NCI-H1694 (cell line): ENCODE measurements at places on chromosomes 11 and 22.

DNA sequence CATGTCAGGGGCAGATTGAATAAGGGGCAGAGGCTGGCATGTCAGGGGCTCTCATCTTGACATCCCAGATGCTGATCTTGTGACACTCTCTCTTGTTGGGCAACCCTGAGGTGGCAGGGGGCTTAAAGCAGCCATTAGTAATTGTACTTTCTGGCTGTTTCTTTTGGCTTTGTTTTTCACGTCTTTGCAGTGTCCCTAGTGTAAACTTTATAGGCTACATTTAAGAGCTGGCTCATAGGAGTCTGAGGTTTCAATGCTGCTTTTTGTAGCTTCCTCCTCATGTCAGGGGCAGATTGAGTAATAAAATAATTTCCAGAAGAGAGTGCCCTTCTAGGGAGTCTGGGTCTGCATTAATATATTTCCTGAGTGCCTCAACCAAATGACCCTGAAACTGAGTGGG lies 86.1 kb downstream of the RAB38 start:
- DNase-seq, result no peak

- DNase-seq, result no peak
Observed at GRCh38 chr22:48391820-48392219, 1435.9 kb downstream of the BRD1 start.

- DNase-seq, result no peak
Observed at GRCh38 chr22:44412136-44412731, 85.8 kb downstream of the RTL6 start.

GRCh38 chr11:70481625-70482528 lies 83.5 kb downstream of the CTTN start:
- DNase-seq, result no peak

GRCh38 chr11:86608251-86608799 lies 64.1 kb downstream of the ME3 start:
- DNase-seq, result peak; percentile 51

DNA sequence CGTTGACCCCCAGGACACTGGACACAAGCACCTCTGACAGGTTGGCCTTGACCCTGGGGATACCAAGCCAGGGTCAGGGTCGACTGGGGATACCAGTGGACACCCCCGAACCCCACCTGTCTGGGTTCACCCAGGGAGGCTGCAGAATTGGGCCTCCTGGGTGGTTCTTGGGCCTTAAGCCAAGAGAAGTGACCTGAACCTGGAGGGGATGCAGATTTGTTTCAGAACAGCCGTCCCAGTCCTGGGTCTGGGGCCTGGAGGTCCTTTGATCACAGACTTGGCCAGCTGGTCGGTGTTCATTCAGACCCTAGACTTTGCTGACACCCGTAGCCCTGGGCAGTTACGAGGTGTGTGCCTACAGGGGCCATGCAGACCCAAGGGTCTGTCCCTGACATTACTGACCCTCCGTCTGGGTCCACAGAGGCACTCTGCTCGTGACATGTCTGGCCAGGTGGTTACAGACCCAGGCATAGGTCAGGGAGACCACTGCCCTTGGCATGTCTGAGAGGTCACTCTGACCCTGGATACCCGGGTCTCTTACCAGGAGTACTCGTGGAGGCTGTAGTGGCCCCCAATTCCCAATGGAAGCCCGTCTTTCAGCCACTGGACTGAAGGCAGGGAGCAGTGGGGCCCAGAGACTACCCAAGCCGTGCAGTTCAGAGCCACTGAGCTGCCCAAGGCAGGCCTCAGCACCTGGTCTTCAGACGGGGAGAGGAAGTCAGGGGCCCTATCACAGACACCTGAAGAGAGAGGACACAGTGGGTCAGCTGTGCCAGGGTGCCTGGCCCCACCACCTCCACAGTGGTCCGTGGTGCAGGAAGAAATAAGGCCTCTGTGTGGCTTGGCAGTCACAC lies 6.4 kb downstream of the SIGIRR start:
- DNase-seq, result no peak

DNA sequence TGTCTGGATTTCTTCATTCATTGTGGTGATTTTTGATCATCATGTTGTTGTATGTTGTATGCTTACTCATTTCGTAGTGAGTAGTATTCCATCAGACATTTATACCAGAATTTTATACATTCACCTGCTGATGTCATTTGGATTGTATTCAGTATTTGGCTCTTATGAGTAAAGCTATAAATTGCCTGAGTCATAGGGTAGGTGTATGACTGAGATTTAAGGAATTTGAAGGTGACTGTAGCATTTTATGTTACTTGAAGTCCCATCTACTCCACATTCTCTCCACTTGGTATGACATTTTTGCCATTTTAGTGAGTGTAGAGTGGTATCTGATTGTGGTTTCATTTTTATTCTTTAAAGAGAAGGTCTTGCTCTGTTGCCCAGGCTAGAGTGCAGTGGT lies 548.2 kb downstream of the TBC1D22A start:
- DNase-seq, result no peak

DNA sequence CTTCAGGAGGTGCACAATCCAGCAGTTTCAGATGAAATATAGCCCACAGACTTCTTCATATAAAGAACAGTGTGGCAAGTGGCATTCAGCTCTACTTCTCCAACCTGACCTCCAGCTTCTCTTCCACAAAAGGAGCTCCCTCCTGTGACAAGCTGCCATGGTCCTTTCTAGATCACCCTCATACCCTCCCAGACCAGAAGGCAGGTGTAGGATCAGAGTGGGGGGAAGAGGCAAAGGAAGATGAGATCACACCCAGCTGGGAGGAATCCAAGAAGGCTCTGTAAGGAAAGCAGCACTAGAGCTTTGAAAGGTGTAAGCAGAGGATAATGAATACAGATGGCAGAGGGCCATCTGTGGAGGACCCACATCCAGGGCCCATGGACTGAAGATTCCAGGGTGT lies 7.6 kb downstream of the CLPB start:
- DNase-seq, result no peak

DNA sequence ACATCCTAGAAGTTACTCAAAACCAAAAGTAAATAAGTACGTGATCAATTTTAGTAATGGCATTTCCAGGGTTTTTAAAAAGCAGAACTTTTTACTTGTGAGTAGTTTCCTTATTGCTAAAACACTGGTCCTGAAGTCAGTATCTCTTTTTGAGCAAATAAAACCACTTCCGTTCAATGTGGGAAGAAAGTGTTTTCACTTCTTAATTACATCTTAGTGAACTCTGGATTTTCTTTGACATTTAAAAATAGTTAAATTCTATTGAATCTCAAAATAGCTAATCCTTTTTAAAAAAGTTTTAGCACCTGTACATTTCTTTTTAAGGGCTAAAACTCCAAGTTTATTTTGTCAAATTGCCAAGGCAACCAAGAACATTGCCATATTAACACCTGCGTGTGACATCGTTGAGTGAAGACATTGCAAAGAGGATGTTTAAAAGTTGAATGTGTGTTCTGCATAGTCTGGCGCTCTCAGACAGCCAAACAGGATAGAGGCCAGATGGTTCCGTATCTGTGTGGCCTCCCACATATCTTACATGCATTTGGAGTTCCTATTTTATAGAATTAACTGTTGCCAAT lies 17.2 kb upstream of the OR5B21 start:
- DNase-seq, result no peak

GRCh38 chr11:83508804-83509203 lies 222.6 kb upstream of the CCDC90B start:
- DNase-seq, result peak; percentile 4

DNA sequence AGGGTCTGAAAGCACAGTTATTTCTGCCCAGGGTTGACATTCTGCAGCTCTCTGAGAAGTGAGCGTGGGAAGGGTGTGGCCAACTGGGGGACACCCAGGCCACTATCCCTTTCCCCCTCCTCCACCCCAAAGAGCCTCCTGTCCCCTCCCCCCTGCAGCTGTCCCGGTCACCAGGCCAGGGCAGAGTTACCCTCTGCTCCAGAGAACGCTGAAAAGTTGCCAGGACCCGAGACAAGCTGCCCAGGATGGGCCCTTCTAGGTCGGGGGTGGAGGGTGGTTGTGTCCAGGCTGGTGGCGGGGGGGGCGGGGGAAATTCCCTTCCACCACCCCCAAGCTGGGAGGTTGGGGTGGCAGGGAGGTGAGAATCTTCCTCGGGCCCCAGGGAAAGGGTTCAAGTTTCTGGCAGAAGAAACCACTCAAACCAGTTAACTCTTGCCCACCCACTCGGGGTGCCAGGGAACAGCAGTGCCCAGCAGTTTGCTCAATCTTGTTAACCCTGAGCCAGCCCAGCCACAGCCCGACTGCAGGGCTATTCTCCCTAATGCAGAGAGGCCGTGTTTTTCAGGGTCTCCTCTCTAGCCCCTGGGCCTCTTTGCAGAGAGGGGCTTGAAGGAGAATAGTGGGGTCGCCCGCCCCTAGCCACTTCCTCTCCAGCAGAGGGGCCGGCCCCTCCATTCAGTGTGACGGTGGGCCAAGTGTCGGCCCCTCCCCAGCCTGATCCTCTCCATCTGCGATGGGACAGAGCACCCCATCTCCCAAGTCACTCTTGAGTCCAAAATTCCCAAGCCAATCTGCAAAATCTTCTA lies 697 bp downstream of the LGALS1 start:
- no peak for DNase-seq

- no peak for DNase-seq
Observed at GRCh38 chr11:82826526-82826925, 73.7 kb downstream of the PRCP start.

- no peak for DNase-seq
Observed at GRCh38 chr11:66688561-66689534, 11.2 kb upstream of the RBM4B start.

DNA sequence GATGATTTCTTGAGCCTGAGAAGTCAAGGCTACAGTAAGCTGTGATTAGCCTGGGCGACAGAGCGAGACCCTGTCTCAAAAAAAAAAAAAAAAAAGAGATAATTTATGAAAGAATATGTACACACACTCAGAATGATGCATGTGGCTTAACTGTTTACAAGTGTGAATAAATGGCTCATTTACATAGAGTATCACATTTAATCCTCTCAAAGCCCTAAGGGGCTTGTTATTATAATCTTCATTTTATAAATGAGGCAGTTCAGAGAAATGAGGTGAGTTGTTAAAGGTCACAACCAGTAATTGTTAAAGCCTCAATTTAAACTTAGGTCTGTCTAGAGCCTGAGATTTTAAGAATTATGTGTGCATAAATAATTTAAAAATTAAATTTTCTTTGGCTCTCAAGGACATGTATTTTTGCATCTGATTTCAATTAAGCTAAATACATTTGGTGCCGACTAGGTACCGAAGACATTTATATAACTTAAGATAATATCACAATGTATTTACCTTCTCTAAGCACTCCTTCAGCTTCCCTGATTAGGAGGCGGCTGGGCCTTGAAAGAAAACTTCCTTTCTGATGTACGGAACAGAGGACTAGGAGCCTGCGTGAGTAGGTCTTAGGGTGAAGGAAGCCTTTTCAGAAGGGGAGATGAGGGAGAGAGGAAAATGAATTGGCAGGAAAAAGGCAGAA lies 28.5 kb upstream of the DDX6 start:
- no peak for DNase-seq

DNA sequence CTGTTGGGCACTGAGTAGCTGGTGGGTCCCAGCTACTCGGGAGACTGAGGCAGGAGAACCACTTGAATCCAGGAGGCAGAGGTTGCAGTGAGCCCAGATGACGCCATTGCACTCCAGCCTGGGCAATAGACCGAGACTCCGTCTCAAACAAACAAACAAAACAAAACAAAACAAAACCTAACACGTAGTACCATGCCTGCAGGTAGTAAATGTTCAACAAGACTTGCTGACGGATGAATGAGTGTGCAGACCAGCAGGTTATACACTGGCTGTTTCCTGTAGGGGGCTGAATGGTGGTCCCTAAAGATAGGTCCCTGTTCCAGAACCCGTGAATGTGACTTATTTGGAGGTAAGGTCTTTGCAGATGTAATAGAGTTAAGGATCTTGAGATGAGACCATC lies 12.8 kb upstream of the MRGPRD start:
- DNase-seq, result no peak

DNA sequence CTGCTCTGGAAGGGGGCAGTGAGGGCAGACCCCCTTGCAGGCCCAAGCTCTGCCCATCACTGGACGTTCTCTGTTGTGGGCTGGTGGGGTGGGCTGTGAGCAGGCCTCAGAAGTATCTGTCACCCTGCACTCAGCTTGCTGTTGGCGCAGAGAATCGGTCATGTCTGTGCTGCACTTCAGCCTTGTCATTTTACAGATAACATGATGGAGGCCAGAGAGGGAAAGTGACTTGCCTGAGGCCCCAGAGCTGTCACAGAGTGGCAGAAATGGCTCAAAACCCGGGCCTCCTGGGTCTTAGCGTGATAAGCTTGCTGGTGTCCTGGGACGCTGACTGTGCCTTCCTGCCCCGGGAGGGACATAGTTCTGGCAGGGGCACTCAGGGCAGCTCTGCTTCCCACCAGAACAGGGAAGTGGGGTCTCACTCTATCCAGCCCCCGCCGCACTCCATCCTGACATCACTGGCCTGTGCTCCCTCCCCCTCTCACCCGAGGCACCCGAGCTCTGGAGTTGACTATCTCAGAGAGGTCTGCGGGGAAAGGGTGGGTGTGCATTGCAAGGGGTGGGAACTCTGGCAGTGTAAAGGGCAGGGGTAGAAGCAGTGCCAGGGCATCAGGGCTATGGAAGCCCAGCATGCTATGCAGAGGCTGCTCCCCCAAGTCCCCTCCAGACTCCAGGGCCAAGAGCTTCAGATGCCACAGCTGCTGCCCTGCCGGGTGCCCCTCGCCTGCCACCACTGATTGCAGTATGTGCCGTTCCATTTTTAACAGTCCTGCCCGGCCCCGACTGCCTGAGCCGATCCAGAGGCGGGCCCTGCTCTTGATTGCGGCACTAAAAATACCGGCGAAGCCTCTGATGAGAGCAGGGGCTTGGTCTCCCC lies 50.4 kb upstream of the NECTIN1 start:
- no peak for DNase-seq

DNA sequence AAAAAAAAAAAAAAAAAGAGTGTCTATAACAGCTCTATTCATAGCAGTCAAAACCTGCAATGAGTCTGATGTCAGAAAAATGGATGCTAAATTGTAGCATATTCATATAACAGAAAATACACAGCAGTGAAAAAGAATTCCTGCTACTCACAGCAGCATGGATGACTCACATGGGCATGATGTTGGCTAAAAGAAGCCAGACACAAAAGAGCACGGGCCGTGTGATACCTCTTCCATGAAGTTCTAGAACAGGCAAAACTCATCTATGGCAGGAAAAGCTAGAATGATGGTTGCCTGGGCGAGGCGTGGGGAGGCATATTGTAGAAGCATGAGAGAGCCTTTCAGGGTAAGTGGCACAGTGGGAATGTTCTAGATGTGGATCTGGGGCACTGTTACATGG lies 18.9 kb downstream of the PLAAT3 start:
- no peak for DNase-seq

DNA sequence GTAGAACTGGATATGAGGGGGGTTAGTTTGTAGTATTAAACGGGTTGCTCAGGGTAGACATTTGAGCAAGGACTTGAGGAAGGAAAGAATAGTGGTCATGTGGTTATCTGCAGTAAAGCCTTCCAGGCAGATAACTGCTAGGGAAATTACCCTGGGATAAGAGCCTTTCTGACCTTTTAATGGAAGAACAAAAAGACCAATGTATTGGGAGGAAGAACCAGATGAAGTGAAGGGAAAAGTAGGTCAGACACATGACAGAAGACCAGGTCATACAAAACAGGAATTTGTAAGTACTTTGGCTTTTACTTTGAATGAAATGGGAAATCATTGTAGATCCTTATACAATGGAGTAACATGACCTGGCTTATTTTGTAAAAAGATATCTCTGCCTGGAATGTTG lies 241.9 kb upstream of the CTSC start:
- no peak for DNase-seq

- DNase-seq, result no peak
Observed at GRCh38 chr11:61010466-61011228, 39.2 kb downstream of the CD6 start.
